ENCODE measurements at places on chromosomes 2 and 18.

DNA sequence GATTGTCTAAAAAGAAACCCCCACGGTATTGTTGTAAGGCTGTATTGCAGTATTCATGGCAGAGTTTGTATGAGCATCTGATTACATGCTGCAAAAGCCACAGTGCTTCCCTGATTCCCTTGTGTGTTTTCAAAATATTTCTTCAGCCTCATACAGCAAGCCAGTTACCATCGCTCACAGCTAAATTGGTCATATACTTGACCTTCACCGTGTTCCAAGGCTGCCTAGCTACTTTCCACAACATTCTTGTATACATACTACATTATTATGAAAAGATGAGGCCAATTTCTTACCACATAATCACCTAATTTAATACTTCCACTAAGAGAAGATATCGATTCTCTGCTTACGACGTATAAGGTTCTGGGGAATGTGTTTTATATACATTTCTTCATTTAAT is 576.3 kb upstream of the CNTNAP5 start:
- DNase-seq: no peak

DNA sequence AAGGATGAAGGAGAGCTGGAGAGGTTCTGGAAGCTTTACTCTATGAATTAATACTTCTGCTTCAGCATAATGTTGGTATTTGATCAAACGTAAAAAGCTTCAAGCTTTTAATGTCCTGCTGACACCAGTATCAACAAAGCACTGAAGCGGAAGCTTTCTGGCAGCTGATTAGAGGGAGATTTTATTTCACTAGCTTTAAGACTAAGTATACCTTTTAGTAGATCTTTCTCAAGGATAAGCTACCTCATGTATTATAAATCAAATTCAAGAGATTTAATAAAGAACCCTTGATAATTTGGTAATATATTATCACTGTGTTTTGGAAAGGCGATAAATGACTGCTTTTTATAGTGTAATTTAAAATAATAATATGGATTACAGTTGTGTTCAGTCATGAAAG is 128.0 kb upstream of the CD302 start:
- no peak for DNase-seq

DNA sequence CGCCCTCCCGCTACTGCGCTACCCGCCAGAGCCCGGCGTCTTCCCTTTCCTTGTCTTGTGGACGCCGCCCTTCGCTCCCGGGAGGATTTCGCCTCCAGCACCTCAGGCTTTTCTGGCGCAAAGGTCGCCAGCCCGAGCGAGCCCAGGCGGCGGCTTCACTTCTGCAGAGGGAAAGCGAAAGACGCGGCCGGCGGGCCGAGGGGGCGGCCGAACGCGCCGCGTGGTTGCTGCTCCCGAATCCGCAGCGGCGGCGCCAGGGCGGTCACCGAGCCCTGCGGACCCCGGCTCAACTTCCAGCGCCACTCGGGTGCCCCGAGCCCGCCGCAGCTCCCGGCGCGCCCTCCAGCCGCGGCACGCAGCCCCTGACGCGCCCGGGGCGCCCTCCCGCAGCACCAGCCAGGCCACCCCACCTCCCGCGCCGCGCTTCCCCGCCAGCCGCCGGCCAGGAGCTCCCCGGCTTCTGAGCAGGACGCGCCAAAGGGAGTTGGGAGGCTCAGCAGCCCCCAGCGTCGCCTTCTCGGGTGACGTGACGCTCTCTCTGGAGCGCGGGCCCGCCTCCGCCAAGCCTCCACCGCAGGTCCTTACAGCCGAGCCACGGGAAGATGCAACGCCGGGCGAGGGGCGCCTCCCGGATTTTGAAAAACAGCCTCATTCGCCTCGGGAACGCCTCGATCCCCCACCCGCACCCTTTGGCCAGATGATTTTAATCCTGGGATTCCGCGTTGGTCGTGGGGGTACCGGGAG is 84.9 kb upstream of the EPB41L3 start:
- peak; percentile 36 for DNase-seq

DNA sequence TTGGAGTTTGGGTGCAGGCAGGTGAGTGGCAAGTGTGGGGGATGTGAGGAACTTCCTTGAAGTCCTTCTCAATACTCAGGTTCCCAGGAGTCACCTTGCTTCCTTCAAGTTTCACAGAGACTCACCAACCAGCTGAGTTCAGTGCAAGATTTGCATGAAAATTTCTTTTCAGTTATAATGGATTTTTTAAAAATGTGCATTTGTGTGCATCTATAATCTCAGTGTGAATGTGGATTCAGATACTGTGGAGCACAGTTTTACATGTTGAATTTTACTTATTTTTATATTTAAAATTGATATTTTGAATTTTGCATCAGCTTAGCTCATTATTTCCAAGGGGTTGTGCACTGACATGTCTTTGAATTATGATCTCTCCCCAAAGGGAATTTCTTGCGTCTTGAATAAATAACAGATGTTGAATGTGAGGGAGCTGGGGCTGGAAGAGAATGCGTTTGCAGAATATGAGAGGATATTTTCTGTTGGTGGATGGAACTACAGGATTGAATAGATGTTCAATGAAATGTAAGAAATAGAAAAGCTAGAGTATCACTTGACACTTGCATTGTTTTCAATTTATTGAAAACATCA is 184.3 kb downstream of the RPRM start:
- no peak for DNase-seq

- no peak for DNase-seq
These were observed 60.3 kb upstream of the IGFBP2 start for GRCh38 chr2:216572582-216573578.

- DNase-seq: no peak
These were observed 101.2 kb upstream of the SEC11C start for GRCh38 chr18:59038295-59039039.

DNA sequence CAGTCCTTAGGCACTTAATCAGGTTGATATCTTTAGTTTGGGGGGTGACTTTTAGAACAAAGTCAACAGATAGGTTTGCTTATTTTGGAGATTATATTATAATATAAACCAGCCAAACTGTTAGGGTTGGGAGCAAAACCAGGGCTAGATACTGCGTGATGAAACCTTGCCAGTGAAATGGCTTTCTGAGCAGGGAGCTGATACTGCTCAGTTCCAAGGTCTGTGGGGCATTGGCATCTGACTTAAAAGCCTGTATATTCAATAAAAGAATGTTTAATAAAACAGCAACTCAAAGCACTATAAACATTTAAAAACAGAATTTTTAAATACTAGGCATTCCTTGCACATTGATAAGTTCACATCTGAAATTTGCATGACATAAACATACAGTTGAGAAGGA is 19.3 kb downstream of the PTPRM start:
- DNase-seq: no peak

DNA sequence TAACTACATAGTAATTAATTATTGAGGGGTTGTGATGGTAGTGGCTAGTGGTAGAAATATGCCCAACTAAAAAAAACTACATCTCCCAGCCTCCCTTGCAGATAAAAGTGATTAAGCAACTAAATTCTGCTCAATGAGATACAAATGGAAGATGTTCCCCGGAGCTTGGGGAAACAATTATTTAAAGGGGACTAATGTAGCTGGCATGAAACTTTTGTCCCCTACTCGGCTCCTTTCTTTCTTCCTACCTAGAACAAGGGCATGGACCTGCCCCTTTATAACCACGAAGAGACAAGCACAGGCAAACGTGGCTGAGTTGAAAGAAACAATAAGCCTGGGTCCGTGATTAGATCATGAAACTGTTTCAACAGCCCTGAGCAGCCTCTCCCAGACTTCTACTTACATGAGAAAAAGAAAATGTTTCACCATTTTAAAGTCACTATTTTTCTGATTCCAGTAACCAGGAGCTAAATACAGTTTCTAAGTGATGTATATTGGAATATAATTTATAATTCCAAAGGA is 236.9 kb downstream of the SCG2 start:
- DNase-seq: no peak

- DNase-seq: no peak
These were observed 94.1 kb downstream of the ANKRD44 start for GRCh38 chr2:197216361-197216979.

DNA sequence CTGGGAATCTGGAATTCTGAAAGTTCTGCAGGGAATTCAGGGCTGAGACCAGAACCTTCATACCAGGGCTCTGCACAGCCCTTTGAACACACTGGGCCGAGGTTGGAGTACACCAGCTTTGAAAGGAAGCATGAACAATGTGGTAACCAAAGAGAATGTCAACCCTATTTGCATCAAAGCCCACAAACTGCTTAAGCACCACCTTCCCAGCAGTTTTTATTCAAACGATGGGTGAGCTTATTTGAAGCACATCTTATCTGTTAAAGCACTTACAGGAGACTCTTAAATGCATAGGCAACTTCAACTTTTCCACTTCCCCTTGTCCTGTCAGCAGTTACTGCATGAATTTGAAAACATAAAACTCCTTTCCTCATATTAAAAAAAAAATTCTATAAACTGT is 96.6 kb downstream of the TXNL1 start:
- no peak for DNase-seq

DNA sequence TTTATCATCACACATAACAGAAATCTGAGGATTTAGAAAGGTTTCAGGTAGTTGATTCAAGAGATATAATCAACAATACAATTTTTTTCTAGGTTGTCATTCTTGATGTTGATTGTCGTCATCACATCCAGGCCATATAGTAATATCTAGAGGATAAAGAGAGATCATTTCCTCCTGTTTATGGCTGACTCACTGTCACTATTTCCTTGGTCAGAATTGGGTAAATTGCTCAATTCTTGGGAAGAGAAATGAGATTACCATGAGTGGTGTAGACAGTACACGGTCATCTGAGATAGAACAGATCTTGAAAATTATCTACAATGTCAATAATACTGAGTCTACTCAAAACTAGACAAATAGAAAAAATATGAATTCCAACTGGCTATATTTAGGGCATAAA is 78.8 kb downstream of the ZNF804A start:
- no peak for DNase-seq

- peak; percentile 42 for DNase-seq
These were observed 22.7 kb upstream of the SPR start for GRCh38 chr2:72864500-72864899.

DNA sequence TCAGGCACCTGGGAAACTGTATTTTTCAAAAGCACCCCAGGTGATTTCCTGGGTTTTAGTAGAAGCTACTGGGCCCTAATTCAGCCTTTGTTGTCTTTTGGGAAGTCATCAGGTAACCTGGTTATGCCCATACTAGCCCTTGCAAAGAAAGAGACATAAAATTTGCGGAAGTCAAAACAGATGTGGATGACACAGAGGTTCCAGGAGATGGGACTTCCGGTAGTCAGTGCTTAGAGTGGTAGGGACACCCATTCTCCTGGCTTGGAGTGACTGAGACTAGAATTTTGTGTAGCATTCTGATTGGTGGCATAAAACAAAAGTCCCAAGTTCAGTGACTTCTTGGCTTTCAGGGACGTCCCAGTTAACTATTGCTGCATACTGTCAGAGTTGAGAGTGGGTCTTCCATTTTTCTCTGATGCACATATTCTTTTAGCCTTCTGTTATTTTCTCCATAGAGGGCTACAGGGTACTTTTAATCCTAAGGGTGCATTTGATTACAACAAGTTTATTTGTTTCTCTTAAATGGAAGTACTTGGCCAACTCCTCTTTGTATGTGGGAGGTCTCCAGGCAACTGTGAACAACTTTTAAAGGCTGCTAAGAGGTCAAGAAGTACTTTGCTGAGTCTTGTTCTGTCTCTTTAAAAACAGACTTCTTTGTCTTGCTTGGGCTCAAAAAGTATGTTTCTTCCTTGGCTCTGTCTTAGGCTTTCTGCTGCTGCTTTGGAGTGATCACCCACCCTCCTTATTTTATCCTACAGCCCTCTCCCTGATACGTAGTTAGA is 8.8 kb downstream of the NAB1 start:
- DNase-seq: no peak

GRCh38 chr2:6940820-6941219 is 23.6 kb downstream of the RNF144A start:
- DNase-seq: no peak

- DNase-seq: no peak
These were observed 128.1 kb upstream of the PDE1A start for GRCh38 chr2:182554950-182555349.

GRCh38 chr2:43537137-43537536 is 58.7 kb downstream of the THADA start:
- DNase-seq: no peak

DNA sequence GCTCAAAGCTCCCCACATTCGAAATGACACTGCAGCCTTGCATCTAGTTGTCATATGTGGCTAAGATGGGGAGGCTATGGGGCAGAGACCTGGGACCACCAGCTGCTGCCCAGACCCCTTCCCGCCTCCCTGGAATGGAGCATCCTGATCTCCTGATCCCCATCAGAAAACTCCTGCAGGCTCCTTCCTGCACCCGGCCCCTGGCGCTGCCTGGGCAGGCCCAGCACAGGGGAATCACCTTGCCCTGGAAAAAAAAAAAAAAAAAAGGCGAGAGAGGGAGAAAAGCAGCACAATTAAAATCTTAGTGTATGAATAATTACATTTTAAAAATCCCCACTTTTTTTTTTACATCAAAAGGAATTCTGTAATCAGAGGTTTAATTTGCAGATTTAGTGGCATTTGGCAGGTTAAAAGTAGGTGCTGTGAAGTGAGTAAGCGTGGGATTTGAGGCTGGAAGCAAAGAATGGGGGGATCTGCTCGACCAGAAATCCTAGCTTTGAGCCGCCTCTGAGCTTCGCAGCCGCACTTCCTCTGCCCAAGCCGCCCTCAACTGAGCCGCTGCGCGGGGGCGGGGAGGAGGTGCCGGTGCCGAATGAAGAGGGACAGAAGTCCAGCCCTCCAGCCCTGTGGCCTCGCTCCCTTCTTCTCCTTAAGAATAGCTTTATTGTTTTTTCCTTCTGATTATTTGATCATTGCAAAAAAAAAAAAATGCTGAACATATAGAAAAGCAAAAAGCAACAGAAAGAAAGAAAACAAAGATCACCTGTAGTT is 30.0 kb downstream of the THNSL2 start:
- DNase-seq: peak; percentile 28

GRCh38 chr2:157173740-157174184 is 83.7 kb upstream of the GALNT5 start:
- DNase-seq: peak; percentile 94

- DNase-seq: peak; percentile 99
These were observed 96.4 kb downstream of the RTP5 start for GRCh38 chr2:241965931-241966412.

DNA sequence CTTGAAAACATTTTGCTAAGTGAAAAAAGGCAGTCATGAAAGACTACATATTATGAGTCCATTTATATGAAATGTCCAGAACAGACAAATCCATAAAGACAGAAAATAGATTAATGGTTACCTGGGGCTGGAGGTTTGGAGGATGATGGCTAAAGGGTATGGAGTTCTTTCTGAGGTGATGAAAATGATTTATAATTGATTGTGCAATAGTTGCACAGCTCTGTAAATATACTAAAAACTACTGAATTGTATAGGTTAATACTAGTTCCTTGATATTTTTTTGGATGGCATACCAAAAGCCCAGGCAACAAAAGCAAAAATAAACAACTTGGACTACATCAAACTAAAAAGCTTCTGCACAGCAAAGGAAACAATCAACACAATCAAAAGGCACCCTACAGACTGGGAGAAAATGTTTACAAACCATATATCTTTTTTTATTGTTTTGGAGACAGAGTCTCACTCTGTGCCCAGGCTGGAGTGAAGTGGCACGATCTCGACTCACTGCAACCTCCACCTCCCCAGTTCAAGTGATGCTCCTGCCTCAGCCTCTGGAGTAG is 21.5 kb downstream of the SOS1 start:
- DNase-seq: no peak

All from ACHN (cell line).